ENCODE measurements at places on chromosomes 1 and 21.

- DNase-seq = no peak
These were observed 345.4 kb downstream of the HHAT start for GRCh38 chr1:210674151-210674550.

- DNase-seq = peak; percentile 58
These were observed 162.4 kb upstream of the POU3F1 start for GRCh38 chr1:38208716-38209632.

- DNase-seq = no peak
These were observed 51.1 kb downstream of the GLUL start for GRCh38 chr1:182340233-182341058.

DNA sequence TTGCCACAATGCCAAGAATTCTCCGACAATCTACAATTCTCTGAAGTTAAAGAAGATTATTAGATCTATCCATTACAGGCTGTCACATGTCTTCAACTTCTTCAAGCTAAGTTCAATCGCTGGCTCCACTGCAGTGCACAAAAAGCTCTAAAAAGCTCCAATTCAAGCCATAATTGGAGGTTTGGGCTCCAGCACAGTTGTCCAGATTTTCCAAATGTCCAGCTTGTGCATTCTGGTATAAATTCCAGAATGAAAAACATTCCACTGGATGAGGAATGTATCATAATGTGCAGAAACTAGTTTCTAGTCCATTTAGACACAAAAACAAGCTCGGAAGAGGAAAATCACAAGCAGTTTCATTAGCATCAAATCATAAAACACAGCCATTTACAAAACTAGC is 138.6 kb downstream of the NRIP1 start:
- DNase-seq = no peak

- DNase-seq = no peak
These were observed 49.7 kb upstream of the PRDX6 start for GRCh38 chr1:173427146-173428054.

- DNase-seq = no peak
These were observed 226.6 kb downstream of the TM2D1 start for GRCh38 chr1:61498342-61498741.

DNA sequence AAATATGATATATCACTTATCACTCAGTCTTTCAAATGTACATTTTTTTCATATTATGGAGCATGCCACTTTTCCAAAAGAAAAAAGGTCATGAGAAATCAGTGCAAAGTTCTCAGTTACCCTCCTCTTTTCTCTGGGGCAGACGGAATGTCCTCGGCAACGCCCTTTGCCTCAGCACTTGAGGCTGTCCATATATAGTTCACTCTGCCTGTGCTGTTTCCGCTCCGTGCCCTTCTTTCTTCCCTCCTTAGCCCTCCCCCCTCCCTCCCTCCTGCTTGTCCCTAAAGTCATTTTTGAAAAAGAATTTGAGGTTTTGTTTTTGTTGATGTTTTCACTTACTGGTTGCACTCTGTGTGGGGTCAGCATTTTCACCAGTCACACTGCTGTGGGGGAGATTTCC is 5.4 kb downstream of the BARHL2 start:
- DNase-seq = peak; percentile 14

DNA sequence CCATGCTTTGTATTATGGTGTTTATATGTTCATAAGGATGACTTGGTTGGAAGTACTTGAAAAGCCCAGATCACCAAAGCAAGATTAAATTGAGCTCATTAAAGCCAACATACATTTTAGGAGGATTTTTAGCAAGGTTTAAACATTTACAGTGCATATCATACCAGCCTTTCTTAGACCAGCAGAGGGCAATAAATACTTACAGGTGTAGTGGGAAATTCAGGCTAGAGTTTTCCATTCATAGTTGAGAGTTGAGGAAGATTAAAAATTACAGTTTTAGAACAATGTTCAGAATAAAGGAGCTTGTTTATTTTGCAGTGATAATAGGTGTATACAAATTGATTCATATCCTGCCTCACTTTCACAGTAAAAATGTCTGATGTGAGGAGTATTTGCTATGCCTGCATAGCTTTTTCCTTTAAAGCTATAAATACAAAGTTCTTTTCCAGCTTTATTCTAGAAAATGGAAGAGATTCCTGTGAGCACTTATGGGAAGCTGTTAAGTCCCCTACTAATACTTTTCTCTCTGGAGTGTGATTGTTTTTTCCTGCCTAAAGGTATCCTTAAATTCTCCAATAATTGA is 35.3 kb downstream of the DTL start:
- DNase-seq = peak; percentile 27

GRCh38 chr1:77039739-77040138 is 172.5 kb downstream of the ST6GALNAC5 start:
- DNase-seq = no peak

GRCh38 chr1:87820668-87821334 is 492.1 kb downstream of the LMO4 start:
- no peak for DNase-seq

DNA sequence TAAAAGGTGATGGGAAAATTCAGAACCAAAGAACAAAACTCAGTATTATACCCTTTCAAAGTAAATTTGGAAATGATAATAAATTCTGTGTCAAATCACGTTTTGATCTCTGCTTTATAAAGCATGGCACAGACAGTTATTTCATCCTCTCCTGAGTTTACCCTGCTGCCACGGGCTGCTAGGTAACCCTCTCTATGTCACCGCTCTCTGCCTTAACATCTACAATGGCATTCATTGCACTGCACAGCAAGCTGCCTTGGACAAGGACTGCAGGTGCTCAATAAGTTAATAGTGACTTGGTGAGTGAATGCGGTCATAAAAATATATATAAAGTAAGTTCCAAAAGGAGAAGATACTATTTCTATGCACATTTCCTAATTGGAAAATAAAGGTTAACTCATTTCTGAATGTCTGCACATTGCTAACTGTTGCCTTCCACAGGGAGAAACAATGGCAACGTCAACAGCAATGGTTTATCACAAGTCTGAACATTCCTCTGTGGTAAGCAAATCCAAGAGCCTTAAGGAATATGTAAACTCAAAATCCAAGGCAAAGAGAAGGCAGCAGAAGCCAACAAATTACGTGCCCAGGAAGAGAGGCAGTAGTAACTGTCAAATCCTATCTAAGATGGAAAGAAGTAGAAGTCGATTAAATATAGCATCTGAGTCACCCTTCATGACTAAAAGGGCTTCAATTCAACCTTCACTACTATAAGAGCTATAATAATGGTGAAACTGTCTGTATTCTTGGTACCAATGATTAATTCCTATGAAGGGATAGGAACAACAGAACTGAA is 19.4 kb downstream of the FYB2 start:
- no peak for DNase-seq

GRCh38 chr21:38468989-38469388 is 29.3 kb downstream of the ERG start:
- DNase-seq = no peak

GRCh38 chr1:37477198-37477931 is 3.0 kb downstream of the ZC3H12A start:
- peak; percentile 86 for DNase-seq

- no peak for DNase-seq
These were observed 17.1 kb upstream of the XPR1 start for GRCh38 chr1:180614730-180615129.

GRCh38 chr1:185137896-185138545 is 18.7 kb downstream of the TRMT1L start:
- no peak for DNase-seq

DNA sequence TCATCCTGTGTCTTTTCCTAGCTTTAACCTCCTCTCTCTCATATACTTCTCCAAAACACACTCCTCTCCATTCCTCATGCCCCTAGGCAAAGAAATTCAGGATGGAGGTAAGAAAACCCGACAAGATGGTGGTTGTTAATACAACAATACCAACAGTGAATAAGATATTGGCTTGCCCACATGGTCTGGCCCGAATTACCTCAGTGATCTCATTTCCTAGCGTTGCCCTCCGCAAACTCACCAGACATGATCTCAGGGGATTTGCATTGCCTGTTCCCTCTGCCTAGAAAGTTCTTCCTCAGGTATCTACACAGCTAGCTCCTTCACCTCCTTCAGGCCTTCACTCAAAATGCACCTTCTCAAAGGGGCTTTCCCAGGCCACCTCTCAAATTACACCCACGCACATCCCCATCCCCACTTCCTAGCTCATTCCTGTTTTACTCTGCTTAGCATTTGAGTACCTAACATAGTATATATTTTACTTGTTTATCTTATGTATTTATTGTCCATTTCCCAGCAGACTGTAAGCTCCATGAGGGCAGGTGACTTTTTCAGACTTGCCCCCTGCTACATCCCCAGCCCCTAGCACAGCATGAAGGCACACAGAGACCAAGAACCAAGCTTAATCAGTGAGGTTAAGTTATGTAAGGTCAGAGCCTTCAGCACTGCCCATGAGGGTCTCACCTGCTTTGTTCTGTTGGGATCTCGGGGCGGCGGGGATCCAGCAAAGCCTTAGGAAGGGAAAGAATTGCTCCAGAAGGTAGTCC is 10.2 kb upstream of the UBR4 start:
- peak; percentile 25 for DNase-seq

- no peak for DNase-seq
These were observed 143.3 kb downstream of the DENND1B start for GRCh38 chr1:197632005-197632404.

DNA sequence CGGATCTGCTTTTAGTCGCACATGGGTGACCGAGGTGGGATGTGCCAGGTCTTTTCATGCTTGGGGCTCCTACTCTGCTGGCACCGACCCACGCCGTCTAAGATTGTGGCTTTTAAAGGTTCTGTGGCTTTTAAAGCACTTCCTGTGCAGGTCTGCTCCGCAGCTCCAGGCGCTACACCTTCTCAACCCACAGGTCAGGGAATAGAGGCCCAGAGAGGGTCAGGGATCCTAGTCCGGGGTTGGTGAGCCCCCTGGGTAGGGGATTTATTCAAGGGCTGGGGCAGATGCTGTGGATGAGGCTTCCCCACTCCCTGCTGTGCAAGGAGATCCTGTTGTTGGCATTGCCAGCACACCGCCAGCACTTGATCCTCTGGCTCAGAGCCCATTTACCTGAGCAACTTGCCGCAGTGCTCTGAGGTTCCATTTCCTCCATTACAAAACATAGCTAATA is 212.8 kb upstream of the RAB4A start:
- no peak for DNase-seq
